Myometrial cell (primary cell): ENCODE measurements at places on chromosomes 6 and 20. TPM values are rescaled to one million over a fixed set of nuclear protein-coding genes. Genes with fewer than 3 reads are reported as not detected.

The MRPL14 gene
- total RNA-seq: 92.5 and 93.7 TPM in 2 replicates

The COL9A3 gene
- 1.4 and 2.3 TPM in 2 replicates for total RNA-seq

The NINL gene
- total RNA-seq: 5.3 and 8.6 TPM in 2 replicates

The KIF6 gene
- 0.89 and 1.4 TPM in 2 replicates for total RNA-seq

The PCMTD2 gene
- 35.2 and 56.9 TPM in 2 replicates for total RNA-seq

The DPM1 gene
- 67.2 and 92.0 TPM in 2 replicates for total RNA-seq

The TSHZ2 gene
- total RNA-seq: under 0.01 and 1.4 TPM in 2 replicates

The LY6G6F gene
- total RNA-seq: not detected in 2 replicates

The ADTRP gene
- 1.2 TPM in 1 of 2 replicates, not detected in the other for total RNA-seq

The FAM8A1 gene
- 17.9 and 25.0 TPM in 2 replicates for total RNA-seq

The ZDHHC14 gene
- total RNA-seq: 3.2 and 4.3 TPM in 2 replicates
